ENCODE measurements at places on chromosomes 11 and 22.

GRCh38 chr11:129723761-129724162 is 91.9 kb upstream of the TMEM45B start:
- DNase-seq = no peak

GRCh38 chr11:64196626-64197025 is 9.9 kb upstream of the FERMT3 start:
- DNase-seq = no peak

DNA sequence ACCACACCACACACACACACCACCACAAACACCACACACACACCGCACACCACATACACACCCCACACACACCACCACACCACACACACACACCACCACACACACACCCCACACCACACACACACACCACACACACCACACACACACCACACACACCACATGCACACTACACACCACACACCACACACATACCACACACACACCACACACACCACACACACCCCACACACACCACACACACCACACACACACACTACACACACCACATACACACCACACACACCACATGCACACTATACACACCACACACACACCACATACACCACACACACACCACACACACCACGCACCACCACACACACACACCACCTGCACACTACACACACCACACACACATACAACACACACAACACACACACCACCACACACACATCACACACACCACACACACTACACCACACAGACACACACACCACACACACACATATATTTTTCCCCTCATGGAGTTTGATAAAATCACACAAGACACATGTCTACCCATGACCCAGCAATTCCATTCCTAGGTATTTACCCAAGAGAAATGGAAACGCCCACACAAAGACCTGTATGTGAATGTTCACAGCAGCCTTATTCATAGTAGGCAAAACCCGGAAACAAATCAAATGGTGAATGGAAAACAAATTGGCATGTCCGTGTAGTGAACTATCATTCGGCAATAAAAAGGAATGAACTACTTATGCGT is 14.3 kb downstream of the CD5 start:
- DNase-seq = no peak

DNA sequence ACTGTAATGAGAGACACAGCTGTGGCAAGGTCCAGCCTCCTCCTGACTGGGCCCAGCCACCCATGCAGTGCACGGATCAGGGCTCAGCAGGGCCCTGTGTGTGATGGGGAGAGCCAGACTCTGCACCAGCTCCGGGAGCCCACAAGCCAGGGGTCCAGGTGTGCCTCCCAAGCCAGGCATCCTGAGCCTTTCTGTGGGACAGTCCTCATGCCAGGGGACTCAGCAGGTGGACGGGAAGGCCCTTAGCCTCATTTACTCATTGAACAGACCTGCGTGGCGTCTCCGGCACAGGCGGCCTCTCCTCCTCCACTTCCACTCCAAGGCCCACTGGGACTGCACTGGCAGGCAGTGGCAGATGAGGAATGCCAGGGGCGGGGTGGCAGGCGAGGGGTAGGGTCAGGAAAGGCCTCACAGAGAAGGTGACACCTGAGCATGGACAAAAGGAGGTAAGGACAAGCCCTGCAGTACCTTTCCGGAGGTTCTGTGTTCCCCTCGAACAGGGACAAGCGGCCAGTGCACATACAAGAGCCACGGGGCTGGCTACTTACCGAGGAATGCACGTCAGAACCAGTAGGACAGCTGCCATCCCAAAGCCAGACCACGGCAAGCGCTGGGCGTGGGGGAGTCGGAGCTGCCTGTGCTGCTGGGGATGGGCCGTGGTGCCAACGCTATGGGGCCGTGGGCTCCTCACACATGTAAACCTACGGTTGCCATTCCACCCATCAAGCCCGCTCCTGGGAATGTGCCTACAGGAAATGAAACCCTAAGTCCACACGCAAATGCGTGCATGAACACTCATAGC is 52.7 kb downstream of the IGF2 start:
- DNase-seq = no peak

- DNase-seq = no peak
Measured at GRCh38 chr22:29268511-29269229, 602 bp downstream of the EWSR1 start.
